Stimulated activated CD8-positive, alpha-beta memory T cell treated with anti-CD3 and anti-CD28 coated beads, Interleukin-4, amount 100 ng/mL, for 1 hour (primary cell): ENCODE measurements at places on chromosomes 6 and 20.
A peak's percentile ranks its signal among the peaks of the same experiment; 100 is the strongest.

GRCh38 chr6:129029778-129030177 is 146.8 kb downstream of the LAMA2 start:
- DNase-seq, result no peak

GRCh38 chr6:56335726-56336125 is 88.3 kb upstream of the COL21A1 start:
- no peak for DNase-seq

- DNase-seq, result no peak
These were observed 458.6 kb downstream of the TENT5A start for GRCh38 chr6:81293896-81294295.

- peak; percentile 29 for DNase-seq
These were observed 23.2 kb downstream of the PSMB1 start for GRCh38 chr6:170529839-170530469.
